Mesenteric fat pad (tissue), 1 donor: ENCODE measurements at places on chromosomes 2 and 18. TPM values are rescaled to one million over a fixed set of nuclear protein-coding genes. Genes with fewer than 3 reads are reported as not detected.

- no peak for DNase-seq
Measured at GRCh38 chr18:419541-420175, 80.8 kb downstream of the COLEC12 start.

GRCh38 chr2:19617257-19617848, 258.9 kb upstream of the OSR1 start:
- no peak for DNase-seq

DNA sequence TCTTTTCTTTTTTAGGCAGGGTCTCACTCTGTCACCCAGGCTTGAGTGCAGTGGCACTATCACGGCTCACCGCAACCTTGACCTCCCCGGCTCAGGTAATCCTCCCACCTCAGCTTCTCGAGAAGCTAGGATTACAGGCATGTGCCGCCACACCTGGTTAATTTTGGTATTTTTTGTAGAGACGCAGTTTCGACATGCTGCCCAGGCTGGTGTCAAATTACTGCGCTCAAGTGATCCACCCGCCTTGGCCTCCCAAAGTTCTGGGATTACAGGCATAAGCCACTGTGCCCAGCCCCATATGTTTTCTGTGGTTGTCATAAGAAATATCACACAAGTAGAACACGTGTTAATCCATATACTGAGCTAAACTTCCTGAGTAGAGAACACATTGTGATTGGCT, 14.6 kb downstream of the ENOSF1 start:
- no peak for DNase-seq

GRCh38 chr2:53632126-53632460, 135.5 kb upstream of the CHAC2 start:
- no peak for DNase-seq

CYB5A gene
- total RNA-seq, result 353 TPM

TFCP2L1 gene
- 3.1 TPM for total RNA-seq
